NCI-H187 (cell line): ENCODE measurements at places on chromosomes 16 and 17.

DNA sequence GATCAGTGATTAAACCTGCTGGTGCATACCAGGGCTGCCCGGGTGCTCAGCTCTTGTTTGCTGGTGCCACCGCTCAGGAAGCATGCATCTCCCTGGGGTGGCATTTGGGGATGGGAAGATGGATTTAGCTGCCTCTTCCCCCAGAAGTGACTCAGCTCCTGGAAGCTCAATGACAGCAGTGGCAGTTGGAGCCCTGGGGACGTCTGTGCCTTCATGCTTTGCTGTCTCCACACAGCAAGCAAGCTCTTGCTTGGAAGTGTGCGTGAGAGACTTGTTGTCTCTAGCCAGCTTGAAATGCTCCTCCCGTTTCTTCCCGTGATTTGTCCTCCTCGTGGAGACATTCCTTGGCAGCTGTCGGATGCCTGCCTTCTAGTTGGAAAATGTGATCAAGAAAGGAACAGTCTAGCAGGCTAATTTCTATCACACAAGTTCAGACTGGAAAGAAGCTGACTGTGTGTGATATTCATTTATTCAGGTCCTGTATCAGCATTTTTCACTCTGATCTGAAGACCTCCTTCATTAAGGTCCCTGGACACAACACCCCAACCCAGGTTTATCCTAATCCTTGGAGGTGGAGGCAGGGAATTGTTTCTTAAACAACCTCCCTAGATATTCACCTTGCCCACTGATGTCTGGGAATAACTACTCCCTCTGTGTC, 73.0 kb downstream of the BMERB1 start:
- no peak for DNase-seq

DNA sequence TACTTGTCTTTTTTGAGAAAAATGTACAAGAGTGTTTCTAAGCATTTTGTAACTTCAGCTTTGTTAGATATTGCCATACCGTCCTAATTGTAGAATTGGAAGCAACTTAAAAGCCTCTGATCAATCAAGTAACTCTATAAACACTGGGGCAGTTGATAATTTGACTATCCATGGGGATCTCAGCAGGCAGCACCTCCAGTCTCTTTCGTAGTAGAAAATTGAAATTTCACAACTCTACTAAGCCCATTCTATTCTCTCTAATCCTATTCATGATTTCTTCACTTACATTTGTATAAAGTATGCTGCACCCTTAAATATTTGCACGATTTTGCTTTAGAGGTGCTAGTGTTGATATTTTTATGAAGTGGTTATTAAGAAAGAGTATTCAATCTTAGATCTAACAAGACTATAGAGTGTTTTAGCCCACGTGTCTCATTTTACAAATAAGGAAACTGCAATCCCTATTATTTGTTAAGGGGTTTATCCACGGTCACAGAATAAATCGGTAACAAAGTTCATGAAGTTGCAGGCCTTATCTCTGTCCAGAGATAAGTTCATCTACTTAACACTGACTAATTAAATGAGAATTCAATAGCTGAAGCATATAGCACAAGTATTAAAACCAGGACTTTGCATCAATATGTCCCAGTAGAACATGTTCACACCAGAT, 10.9 kb downstream of the ABCA6 start:
- no peak for DNase-seq

GRCh38 chr16:53922067-53922806, 218.3 kb downstream of the FTO start:
- no peak for DNase-seq

DNA sequence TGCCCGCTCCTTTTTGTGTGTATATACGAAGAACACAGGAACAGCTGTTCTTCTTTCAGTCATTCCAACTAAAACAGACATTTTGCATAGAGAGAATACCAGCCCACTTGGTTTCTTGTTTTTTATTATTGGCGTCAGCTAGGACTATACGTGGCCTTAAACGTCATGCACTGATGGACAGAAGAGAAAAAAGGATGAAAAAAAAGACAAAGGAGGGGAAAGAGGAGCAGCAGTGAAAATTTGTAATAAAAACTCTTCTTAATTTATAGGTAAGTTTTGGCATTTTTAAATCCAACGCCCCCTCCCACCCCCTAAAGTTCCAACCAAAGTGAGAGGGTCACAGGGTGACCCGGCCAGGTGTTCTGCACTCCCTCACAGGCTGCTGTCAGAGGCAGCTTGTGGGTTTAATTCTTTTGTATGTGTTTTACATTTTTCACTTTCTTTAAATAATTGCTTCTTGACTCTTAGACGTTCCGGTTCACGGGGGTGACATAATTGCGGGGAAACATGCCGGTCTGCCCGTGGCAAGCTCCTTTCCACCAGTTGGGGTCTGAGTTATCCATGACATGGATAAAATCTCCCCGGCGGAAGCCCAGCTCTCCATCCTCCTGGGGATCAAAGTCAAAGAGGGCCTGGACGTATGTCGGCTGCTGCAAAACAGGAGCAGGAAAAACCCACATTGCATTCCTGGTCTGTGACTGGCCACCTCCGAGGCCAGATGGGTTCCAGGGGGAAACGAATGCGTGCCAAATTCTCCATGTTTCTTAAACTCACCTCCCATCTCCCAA, 30.9 kb upstream of the SLC25A19 start:
- DNase-seq, result no peak

DNA sequence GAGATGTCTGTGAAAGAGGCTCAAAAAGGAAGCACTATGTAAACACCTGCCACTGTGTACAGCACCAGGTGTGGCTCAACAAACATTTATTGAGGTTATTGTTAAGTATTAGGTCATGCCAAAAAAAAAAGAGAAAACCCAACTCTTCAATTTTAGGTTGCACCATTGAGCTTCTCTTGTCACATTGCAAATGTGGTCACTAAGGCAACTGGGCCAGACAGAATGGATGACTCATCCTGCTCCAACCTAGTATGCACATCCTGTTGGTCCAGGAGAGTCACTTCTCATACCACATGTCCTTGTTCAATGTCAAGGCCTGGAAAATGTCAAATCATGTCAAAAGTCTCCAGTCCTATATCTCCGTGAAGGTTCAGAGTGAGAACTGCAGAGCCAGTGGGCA, 25.0 kb downstream of the HOXB1 start:
- DNase-seq, result no peak

- DNase-seq, result no peak
Observed at GRCh38 chr17:50443505-50443974, 17.5 kb downstream of the ACSF2 start.

- no peak for DNase-seq
Observed at GRCh38 chr17:46732754-46733398, 85.6 kb downstream of the WNT3 start.

GRCh38 chr16:9438991-9439390, 347.5 kb downstream of the HAPSTR1 start:
- no peak for DNase-seq

- DNase-seq, result no peak
Observed at GRCh38 chr17:64254755-64255154, 8.3 kb downstream of the TEX2 start.
